ENCODE measurements at places on chromosomes 1 and 21.
A peak's percentile ranks its signal among the peaks of the same experiment; 100 is the strongest.

DNA sequence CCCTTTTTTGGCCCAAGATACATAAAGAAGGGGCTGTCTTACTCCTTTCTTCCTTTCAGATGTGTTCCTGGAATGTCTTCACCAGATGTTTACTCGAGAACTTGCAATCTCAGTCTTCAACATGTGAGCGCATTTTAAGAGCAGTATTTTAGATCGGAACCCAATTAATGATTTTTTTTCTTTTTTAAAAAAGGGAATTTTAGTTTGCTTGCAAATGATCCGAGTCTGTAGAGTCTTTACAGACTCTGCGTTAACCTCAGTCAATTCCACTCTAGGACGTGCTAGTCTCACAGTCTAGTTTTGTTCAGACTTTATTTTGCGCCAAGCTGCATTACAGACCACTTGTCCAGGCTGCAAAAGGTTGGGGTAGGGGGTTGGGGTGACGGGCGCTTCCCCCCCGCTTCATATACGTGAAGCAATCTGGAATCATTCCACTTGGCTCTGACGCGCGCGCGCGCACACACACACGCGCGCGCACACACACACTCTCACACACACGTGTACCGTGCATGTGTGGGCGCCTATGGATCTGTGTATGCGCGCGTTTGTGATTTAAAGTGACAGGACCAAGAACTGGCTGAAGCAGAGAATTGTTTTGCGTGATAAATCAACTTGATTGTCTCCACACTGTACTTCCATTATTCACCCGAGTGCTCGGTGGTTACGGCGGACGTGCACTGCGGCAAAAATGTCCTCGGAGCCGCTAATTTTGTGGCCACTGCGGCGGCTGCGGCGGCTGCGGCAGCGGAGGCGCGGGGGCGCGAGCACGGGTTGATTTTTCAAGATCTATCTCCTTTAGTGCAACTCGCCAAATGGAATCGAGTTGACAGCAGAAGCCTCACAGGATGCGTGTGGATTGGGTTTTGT is 25.6 kb upstream of the NFIA start:
- DNase-seq = no peak

DNA sequence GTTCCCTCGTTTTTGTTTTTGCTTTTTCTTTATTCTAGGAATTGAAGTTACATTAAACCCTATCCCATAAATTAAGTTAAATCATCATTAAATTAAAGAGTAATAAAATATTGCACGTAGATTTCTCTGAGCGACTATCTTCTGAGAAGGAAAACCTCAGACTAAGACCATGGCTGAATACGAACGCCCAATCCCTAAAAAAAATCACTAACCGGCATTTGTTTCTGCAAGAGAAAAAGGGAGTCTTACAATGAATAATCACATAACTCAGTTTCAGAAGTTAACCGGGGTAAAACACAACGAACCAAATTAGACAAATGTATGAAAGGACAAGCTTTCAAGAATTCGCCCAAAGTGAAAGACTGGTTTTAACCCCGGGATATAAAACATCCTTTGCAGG is 1.3 kb downstream of the PIK3R3 start:
- peak; percentile 28 for DNase-seq

- DNase-seq = no peak
Observed at GRCh38 chr21:42213082-42213774, 5.7 kb upstream of the ABCG1 start.

DNA sequence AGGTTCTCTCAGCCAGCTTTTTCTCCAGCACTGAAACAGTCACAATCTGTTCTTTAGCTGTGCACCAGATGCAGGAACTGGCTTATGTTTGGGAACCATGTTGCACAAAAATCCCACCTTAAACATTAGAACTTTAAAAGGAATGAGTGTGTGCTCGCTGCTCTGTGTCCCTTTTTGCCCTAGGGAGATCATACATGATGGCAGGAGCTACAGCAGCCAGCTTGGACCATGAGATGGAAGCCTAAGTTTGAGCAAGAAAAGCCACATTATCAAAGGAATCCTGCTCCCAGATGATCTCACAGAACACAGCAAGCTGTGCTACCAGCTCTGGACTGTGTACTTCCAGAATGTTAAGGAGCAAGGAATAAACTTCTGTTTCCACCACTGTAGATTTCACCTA is 3.5 kb downstream of the ZBTB17 start:
- DNase-seq = no peak

- no peak for DNase-seq
Observed at GRCh38 chr1:212119863-212120262, 84.3 kb downstream of the DTL start.

- DNase-seq = no peak
Observed at GRCh38 chr1:32438136-32438535, 26.7 kb upstream of the ZBTB8B start.

DNA sequence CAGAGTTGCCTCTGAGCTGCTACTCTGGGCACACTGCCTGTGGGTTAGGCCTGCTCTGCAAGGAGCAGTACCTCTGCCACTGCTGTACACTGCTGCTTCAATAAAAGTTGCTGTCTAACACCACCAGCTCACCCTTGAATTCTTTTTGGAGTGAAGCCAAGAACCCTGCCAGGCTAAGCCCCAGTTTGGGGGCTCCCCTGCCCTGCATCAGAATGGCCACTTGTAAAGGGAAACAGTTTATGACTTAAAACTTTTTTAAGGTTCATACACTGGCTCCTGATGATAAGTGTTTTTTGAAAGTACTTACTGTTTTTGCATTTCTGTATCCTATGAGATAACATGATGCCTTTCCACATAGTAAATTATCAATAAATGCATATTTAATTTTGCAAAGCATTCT is 310.0 kb downstream of the LMO4 start:
- no peak for DNase-seq

DNA sequence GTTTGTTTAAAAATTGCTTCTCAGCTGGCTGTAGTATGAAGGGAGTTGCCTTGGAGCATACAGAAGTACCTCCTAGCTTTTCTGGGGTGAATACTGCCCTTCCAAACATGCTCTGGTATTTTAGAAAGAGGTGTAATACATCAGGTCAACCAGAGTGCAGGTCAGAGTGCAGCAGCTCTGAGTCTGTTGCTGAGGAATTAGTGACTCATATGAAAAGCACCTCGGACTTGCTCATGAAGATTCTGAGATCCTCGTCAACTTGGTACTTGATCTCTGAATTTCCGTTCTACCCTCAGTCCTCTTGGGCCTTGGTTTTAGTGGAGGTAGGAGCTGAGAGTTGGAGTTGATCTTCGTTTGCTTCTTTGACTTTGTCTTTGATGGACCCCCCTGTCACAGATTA is 67.3 kb downstream of the NOS1AP start:
- peak; percentile 86 for DNase-seq

DNA sequence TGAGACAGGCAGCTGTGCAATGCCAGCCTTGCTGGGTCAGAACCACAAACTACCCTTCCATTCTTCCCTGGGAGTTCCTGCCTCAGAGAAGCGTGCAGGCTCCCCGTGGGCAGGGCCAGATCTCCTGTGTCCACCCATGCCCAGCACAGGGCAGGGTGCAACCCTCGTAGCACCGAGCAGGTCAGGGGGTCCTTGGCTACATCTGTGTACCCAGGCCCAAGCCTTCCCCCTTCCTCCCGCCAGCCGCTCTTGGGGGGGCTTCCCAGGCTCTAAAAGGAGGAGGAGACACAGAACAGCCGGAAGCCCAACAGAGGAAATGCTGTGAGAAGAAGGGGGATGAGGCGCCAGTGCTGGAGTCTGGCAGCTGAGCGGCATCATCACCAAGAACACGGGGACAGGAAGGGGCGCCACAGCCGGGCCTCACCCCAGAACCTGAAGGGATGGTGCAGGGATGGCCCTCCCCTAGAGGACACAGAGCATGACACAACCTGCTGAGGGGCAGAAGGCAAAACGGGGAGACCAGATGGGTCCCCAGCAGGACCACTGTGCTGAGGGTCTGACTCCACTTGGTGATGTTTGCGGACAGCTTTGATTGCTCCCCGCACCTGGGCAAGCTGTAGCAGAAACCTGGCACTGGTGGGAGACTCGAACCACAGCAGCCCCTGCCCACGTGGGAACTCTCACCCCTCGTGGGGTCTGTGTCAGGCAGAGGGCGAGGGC is 233.2 kb downstream of the NPHP4 start:
- no peak for DNase-seq

DNA sequence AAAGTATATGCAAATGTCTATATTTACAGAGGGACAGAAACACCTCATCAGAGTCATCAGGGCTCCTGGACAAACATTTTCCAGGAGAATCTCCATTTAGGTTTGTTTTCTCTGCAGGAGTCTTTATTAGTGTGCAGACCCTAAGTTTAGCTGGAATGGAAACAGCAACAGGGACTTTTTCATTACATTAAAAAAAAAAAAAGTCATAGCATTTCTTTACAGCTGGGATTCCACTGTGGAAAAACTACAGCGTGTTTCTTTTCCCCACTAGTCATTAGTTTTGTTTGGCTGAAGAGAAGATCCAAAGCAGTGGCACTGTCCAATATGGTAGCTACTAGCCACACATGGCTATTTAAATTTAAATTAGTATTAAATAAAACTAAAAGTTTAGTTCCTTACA is 49.6 kb downstream of the LHX4 start:
- DNase-seq = no peak

- no peak for DNase-seq
Observed at GRCh38 chr1:157984469-157984868, 9.0 kb upstream of the KIRREL1 start.
